ENCODE measurements at places on chromosomes 5 and 9.

DNA sequence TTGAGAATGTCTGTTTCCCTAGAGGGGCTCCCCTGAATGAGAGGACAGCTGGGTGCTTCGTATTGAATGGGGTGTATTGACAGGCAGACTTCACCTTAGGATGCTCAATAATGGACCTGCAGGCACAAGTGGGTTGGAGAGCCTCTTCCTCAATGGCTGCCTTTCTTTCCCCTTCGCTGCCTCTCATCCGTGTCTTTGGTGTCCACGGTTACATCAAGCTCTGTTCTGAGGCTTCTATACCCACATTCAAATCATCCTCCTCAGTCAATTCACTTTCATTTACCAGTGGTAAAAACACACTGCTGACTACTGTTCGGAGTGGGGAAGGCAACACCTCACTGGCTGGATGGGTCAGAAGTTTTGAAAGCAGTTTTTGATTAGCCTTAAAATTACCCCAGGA, 20.6 kb downstream of the LIX1 start:
- DNase-seq, result no peak

DNA sequence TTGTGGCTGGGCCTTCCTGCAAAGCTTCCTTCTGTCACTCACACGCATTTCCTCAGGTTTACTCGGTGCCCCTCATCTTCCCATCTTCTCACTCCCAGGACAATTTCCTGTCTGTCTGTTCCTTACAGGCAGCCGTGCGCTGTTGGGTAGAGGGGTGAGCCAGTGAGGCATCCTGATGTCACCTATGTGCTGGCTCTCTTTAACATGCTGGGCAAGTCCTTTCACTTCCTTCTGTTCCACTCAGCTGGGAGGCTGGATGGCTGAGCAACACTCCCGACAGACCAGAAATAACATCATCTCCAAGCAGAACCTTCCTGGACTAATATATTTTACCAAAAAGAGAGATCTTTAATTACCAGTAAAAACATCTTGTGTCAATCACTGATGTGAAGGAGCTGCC, 103.0 kb downstream of the HSD17B3 start:
- DNase-seq, result no peak

DNA sequence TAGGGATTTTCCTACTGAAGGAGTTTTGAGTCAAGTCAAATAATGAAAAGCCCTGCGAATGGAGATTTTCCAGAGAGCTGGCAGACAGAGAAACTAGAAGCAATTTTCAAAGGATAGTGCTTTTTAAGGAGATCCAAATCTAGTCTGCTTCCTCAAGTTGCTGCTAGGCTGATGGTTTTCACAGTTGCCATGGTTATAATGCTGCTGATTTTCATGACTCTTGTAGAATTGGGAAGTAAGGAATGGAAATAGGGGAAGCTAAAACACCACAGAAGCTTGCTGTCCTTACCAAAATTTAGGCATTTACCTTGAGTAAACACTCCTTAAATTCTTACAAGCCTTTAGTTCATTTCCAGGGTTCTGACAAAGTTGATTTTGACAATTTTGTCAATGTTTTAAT, 30.1 kb upstream of the HAPLN1 start:
- DNase-seq, result no peak

GRCh38 chr9:130766927-130767307, 68.1 kb upstream of the ABL1 start:
- no peak for DNase-seq

DNA sequence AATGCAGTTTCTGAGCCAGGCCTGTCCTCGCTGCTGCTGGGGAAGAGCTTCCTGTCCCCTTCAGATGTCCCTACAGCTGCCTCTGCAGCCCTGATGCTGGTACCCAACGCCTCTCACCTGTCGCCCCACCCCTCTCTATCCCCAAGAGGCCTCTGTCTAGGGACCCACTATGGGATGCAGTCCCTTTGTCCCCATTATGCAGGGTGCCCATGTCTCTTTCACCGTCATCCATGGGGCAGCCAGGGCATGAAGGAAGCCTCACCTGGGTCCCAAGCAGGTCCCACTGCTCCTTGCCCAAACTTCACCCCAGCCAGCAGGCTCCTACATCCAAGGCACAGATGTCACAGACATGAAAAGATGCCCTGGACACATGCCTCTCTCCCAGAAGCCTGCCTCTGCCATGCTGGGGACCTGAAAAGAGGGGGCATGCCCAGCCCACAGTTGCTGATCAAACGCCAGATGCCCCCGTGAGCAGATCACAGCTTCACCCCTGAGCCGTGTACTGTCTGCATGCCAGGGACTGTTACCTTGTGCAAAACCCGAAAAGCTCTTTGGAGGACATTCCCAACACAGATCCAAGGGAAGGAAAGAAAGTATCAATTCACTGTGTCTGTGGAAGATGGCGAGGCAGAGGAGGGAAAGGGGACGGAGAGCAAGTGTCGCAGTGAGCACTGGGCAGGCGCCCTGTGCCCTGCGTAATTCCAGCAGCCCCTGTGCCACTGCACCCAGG, 81.0 kb downstream of the ADAMTS2 start:
- DNase-seq, result no peak
